CD4-positive, alpha-beta T cell treated with Interleukin-10 for 1 hour (primary cell): ENCODE measurements at places on chromosomes 2 and 18.

DNA sequence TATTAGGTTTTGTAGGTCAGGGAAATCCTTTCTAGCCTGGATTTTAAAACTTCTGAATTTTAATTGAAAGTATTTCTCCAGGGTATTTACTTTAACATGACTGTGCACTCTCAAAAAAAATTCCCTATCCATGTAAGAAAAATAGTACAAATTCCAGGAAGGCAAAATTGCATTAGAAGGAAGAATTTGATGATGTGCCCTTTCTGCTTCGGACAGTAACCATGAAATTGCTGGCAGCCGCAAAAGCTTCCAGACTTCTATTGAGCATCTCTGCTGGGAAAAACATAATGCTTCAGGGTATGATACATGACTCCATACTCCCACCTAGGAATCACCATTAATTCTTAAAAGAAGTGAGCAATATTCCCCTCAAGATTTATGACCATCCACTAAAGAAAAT lies 17.2 kb upstream of the KLF7 start:
- no peak for DNase-seq

DNA sequence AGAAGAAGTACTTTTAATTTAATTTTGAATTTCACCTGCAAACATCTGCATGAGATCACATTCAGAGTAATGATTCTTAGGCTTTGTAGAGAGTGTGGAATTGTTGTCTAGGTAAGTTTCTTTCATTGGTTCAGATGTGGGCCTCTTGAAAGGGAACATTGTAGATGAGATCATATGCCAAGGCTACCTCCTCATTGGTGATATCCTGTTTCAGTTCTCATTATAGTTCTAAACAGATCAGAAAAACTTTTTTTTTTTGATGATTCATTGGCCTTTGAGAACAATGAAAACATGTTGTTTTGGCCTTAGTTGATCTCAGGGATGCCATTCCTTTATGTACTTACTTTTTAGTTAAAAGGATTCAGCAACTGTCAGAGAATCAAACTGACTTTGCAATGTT lies 44.5 kb downstream of the EML6 start:
- no peak for DNase-seq

DNA sequence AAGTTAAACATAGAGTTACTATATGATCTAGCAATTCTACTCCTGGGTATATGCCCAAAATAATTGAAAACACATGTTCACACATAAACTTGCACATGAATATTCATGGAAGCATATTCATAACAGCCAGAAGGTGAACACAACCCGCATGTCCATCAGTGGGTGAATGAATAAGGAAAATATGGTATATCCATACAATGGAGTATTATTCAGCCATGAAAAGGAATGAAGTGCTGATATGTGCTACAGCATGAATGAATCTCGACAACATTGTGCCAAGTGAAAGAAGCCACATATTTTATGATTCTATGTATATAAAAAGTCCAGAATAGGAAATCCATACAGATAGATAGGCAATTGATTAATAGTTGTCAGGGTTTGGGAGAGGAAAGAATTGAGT lies 15.9 kb downstream of the COL4A4 start:
- DNase-seq: no peak

DNA sequence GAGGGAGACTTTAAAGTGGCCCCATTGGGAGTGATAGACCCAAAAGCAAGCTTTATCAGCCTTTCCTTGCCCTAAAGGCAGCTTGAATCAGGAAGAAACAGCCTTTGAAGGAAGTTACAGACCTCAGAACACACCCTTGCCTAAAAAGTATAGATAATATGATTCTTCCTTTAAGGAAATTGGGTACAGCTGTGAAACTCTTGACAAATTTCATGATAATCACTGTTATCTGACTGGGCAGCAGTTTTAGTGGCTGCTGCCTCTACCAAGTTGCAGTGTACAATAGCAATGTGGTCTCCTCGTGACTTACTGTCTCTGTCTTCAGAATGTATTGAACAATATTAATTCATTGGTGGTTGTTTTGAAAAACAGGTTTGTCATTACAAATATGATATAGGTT lies 16.7 kb downstream of the HOXD1 start:
- DNase-seq: no peak
